ENCODE measurements at places on chromosomes 3 and 15. TPM values are rescaled to one million over a fixed set of nuclear protein-coding genes. Genes with fewer than 3 reads are reported as not detected.

GRCh38 chr3:38458796-38459498, 5.3 kb downstream of the ACVR2B start:
- peak overlapping the region; percentile 60 for H3K4me3 ChIP-seq
- H3K4me1 ChIP-seq = peaks cover 23% of the 10 kb centered on the region
- no peaks in the 10 kb centered on the region for H3K27me3 ChIP-seq
- H3K27ac ChIP-seq = peak overlapping the region; percentile 36

- H3K4me3 ChIP-seq = peak overlapping the region; percentile 75
- H3K27ac ChIP-seq = no peak overlapping the region
- no peaks in the 10 kb centered on the region for H3K36me3 ChIP-seq
- DNase-seq = peak; percentile 91
- no peaks in the 10 kb centered on the region for H3K27me3 ChIP-seq
- H3K4me1 ChIP-seq = peaks cover 23% of the 10 kb centered on the region
These were observed 2.1 kb downstream of the ACVR2B start for GRCh38 chr3:38455639-38456430.

The SEMA3G gene
- under 0.01 TPM for total RNA-seq

- no peak overlapping the region for H3K27ac ChIP-seq
- peaks cover 10% of the 10 kb centered on the region for H3K4me1 ChIP-seq
- no peaks in the 10 kb centered on the region for H3K36me3 ChIP-seq
- H3K4me3 ChIP-seq = no peak overlapping the region
These were observed 41.7 kb downstream of the SHC4 start for GRCh38 chr15:48922046-48922445.

- no peak overlapping the region for H3K27ac ChIP-seq
- no peak for DNase-seq
- no peaks in the 10 kb centered on the region for H3K27me3 ChIP-seq
- H3K4me3 ChIP-seq = no peak overlapping the region
- H3K4me1 ChIP-seq = no peaks in the 10 kb centered on the region
- H3K36me3 ChIP-seq = no peaks in the 10 kb centered on the region
These were observed 730.3 kb downstream of the ZNF385D start for GRCh38 chr3:21020681-21021080.

DNA sequence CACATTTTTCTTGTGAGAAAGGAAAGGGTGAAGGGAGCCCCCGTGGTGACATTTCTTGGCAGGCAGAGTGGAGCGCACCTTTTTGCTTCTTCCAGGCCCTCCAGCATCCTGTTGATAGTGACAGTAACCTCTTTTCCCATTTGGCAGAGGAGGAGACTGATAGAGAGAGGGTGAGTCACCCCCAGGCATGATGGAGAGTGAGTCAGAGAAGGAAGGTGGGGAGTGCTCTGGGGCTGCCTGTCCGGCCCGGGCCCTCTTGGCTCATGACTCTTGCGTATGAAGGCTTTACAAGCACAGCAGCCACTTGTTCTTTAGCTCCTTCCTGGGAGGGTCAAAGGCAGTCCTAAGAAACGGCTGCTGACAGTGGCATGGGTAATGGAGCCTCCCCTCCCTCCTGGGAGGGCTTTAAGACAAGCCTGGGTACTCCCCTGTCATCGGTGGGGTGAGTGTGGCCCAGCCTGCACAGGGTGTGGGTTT, 16.0 kb downstream of the ANKRD63 start:
- H3K27ac ChIP-seq = peak overlapping the region; percentile 73
- peak; percentile 100 for DNase-seq
- H3K4me1 ChIP-seq = peaks cover 17% of the 10 kb centered on the region
- H3K27me3 ChIP-seq = no peaks in the 10 kb centered on the region
- H3K36me3 ChIP-seq = no peaks in the 10 kb centered on the region

Data from osteoblast (primary cell).